ENCODE measurements at places on chromosomes 6 and 20.

- DNase-seq, result no peak
Observed at GRCh38 chr6:11920566-11920965, 91.5 kb upstream of the HIVEP1 start.

GRCh38 chr20:44394702-44395460 is 39.4 kb downstream of the HNF4A start:
- no peak for DNase-seq

DNA sequence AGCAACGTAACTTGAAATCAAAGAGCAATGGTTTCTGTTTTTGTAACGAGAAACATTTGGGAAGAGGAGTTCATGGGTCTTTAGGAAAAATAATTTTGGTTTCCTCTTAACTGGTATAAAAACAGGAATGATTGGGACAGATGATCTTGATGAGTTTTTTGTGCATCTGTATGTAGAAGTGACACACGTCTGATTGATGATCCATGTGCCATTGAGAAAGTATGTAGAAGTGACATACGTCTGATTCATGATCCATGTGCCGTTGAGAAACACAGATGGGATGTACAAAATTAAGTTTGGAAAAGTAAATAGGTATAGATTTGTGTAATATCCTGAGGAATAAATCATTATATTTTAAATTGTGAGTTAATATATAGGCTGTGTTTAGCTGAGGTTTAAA is 2.1 kb downstream of the KIAA1586 start:
- DNase-seq, result no peak

DNA sequence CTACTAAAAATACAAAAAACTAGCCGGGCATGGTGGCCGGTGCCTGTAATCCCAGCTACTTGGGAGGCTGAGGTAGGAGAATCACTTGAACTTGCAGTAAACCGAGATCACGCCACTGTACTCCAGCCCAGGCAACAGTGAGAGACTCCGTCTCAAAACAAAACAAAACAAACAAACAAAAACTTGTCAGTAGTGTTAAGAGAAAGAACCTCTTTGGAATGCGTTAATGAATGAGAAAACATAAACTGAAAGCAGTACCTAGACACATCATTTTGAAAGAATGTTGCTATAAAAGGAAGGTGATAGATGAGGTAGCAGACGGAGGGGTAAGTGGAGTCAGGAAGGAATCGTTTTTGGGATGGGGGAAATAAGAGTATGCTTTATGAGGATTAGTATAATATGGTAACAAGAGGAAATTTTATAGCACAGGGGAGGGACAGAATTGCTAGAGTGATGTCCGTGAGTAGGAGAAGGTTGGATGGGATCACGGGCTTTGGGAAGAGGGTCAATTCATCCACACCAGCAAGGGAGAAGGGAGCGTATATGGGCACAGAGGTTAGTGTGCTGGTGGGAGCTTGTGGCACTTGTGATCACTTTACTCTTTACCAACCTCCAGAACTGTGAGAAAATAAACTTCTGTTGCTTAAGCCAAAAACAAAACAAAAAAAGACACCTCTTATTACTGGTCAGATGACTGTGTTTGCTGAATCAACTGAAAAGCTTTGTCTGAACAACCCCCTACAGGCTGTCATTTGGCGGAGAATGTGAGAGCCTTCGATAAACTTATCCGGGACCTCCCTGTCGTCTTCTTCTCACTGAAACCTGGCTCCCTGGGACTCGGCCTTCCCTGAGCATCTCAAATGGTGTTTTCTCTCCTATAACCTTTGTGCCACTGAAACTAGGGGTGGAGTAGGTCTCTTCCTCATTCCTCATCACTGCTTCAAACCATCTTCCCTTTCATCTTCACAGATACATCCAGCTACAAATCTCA is 48.9 kb upstream of the TFAP2A start:
- no peak for DNase-seq

DNA sequence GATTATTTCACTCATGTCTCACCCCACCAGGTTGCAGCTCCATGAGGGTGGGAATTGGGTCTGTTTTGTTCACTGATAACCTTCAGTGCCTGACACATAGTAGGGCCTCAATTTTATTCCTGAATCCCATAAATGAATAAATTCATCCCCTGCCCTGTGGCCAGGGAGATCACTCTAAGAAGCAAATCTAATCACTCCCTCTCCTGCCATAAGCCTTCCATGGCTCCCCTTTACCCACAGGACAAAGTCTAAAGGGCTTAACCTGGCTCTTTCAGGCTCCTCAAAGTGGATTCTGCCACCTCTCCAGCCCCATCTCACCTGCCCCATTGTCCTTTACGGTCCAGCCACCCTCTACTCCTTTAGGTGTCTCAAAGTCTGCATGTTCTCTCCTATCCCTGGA is 141.8 kb upstream of the PTPN1 start:
- no peak for DNase-seq

DNA sequence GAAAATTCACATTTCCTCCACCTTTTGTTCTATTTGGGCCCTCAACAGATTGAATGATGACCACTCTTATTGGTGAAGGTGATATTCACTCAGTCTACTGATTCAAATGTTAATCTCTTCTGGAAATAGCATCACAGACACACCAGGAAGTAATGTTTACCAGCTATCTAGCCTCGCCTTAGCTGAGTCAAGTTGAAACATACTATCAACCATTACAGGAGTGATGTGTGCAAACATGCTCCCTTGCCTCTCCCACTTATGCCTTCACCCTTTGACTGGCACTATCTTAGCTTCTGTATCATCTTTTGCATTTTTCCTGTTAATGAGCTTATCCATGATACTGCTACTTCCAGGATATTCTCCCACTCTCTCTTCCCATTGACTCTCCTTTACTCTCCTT is 191.9 kb downstream of the CENPW start:
- DNase-seq, result no peak

DNA sequence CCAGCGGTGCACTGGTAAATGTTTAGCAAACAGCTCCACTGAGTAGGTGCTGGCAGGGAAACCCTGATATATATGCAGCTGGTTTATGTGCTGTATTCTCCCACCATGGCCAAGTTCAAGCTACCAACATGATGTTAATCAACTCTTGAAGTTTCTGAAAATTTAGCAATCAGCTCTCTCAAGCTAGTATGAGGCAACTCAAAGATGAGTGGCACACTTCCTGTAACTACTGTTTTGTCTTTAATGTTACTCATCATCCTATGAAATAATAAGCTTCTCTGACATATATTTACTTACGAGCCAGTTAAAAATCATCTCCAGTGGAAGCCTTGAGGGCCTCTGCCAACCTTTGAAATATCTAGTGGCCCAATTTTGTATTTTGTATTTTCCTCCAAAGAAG is 54.7 kb downstream of the TRMT6 start:
- no peak for DNase-seq

- no peak for DNase-seq
Observed at GRCh38 chr6:18035330-18035854, 48.0 kb upstream of the KIF13A start.

DNA sequence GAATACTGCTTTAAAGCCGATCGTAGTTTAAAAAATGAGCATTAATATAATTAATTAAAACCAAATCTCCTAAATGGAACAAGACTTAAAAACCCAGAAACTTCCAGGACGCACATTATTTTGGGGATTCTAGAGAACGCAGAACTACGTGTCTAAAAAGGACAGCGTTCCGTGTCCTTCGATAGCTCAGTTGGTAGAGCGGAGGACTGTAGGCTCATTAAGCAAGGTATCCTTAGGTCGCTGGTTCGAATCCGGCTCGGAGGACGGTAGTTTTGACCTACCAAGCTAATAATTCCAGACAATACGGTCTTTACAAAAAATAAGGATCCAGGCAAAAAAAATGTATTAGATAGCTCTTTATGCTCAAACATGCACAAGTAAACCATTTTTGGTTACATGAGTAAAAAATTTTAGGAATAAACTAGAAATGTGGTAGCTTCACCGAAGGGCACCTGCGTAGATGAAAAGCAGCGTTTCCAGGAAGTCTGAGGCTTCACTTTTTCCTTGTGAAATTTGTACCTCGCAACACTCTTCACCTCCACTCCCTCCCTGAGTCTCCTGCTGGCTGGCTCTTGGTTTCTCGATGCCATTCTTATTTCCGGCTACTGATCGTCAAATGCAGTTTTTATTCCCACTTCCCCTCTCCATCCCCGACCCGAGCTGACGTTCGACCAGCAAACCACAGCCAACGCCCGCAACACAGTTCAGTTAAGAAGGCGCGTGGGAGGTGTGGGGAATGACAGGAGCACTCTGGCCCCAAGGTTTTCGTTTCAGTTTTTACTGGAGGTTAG is 19.6 kb upstream of the ABT1 start:
- DNase-seq, result peak; percentile 82

- no peak for DNase-seq
Observed at GRCh38 chr6:169970306-169970988, 219.0 kb downstream of the ERMARD start.

DNA sequence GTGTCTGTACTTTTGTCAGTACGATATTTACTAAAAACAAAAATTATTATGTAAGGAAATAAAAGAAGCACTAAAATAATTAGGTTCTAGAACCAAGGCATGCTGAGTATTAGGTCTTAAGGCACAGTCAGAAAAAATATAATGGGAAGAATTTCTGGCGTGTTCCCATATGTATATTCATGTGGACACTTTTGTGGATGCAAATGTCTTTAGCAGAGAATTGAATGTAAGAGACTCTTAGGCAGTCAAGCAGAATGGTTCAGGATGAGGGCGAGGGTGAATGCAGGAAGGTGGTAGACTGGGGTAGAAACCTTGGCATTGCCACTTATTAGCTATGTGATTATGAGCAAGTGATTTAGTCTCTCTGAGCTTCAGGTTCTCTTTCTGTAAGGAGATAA is 71.5 kb downstream of the SASH1 start:
- DNase-seq, result no peak
